Stimulated activated CD8-positive, alpha-beta memory T cell treated with anti-CD3 and anti-CD28 coated beads, Interleukin-4, amount 100 ng/mL, for 1 hour (primary cell): ENCODE measurements at places on chromosomes 5 and 9.

- no peak for DNase-seq
Observed at GRCh38 chr5:14547666-14548065, 33.9 kb upstream of the OTULINL start.

- DNase-seq, result no peak
Observed at GRCh38 chr5:178203670-178204181, 607 bp upstream of the HNRNPAB start.

- DNase-seq, result no peak
Observed at GRCh38 chr5:140162275-140162674, 12.7 kb upstream of the CYSTM1 start.

GRCh38 chr9:19479874-19480273, 71.1 kb downstream of the ACER2 start:
- no peak for DNase-seq

- no peak for DNase-seq
Observed at GRCh38 chr5:137312011-137312410, 187.1 kb downstream of the SPOCK1 start.

GRCh38 chr5:96973532-96974401, 37.9 kb downstream of the LNPEP start:
- DNase-seq, result no peak

DNA sequence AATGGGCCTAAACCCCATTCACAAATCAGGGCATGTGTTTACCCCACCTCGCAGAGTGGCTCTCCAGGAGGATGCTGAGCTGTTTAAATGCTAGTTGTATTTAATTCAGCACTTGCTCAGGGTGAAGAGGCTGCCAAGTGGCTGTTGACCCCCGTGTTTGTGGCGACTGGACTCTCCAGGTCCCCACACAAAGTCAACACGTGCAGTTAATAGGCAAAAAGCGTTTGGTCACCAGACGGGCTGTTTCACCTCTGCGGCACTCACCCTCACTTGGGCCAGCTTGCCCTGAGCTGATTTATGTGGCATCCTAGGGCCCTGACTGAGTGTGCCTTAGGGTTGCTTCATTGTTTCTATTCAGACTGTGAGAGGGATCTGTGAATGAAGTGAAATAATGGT, 152.3 kb downstream of the GAS1 start:
- no peak for DNase-seq

DNA sequence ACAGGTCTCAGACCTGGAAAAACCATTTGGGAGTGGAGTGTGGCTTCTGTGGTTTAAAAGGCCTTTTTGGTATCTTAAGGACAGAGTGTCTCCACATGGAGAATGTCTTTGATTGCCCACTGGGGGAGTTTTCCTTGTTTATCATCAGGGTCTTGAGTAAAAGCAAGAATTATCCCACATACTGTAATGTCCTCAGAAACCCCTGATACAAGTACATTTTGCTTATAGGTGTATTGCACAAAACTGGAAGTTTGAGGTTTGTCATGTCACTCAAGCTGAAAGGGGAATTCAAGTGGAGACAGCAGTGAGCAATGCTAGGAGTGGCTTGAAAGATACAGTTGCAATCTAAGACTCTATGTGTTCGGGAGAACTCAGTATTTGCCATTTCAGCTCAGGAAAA, 62.7 kb upstream of the GRAMD2B start:
- DNase-seq, result no peak

DNA sequence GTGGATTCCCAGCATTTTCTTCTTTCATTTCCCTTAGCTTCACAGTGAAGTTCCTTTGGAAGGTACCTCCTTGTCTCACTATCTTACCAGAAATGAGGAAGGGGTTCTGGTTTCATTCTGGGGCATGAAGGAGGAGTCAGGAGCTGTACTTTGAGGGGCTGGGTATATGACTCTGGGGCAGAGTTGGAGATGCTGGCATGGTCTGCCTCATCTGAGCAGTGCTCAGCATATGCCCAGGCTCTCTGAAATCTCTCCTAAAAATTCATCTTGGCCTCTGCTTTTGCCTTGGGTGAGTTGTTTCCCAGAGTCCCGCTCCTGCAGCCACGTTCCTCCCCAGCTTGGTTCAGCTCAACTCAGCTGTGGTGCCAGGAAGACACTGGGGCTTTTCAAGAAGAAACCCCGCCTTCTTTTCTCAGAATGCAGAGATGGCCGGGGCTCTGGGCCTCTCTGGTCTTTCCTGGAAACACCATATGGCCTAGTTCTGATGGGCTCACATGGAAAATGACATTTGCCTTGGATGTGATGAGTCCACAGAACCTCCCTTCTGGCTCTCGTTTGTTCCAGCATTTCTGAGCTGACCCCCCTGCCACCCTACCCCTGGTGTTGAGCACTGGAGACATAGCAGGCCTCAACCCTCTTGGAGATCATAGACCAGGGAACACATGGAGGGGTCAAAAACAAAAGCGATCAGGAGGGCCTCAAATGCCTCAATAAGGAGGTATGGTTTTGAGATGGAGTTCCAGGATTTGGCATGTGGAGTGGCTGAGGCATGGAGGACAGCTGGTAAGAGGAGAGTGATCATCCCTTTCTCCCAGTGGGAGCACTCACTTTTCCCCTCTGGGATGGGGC, 12.0 kb upstream of the TGFBR1 start:
- DNase-seq, result no peak

DNA sequence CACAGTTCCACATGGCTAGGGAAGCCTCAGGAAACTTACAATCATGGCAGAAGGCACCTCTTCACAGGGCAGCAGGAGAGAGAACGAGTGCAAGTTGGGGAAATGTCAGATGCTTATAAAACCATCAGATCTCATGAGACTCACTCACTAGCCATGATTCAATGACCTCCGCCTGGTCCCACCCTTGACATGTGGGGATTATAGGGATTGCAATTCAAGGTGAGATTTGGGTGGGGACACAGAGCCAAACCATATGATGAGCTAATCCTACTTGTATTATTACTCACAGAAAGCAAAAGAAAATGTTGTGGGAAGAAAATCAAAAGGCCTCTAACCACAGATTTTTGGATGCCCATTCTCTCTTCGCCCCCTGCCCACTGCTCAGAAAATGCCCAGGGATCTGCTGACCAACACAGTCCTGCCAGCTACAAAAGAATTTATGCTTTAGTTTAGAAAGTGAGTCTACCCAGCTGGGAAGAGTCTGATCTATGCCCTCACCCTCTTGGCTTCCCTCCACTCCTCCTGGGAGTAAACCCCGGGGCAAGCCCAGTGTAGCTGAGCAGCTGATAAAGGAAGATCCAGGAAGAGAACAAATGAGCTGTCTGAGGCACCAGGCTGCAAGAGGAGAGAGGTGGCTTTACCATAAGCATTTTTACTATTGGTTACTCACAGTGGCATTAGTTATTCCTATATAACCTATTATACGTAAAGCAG, 53.1 kb downstream of the RNF130 start:
- DNase-seq, result no peak

DNA sequence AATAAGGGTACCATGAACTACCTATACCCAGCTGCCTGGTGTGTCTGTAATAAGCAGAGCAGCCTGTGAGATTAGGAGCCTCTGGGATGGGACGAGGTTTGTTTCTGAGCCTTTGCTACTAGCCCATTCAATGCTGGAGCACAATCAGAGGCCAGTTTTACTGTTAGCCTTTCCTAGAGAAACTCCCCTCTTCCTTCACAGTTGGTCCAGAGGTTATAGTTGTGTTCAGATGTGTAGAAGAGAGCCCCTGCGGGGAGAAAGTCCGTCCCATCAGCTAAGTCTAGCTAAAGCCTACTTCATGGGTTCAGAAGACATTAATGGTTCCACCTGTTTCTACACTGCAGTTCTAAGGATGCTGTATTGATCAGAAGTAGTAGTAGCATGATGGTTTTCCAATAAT, 16.8 kb downstream of the NUP214 start:
- no peak for DNase-seq

DNA sequence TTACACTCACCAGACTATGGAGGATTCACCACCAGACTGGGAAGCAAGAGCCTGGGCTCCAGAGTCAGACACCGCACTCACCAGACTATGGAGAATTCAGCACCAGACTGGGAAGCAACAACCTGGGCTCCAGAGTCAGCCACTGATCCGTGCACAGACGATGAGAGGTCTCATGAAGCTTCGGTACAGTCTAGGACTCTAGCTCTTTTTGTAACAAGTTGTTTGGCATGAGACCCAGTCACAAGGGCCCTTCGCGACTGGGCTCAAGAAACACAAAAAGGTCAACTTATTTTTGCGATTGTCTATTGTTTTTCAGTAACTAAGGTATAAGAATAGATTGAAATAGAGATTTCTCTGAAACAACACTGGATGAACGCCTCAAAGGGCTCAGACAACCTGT, 192.7 kb upstream of the ADAMTSL1 start:
- DNase-seq, result no peak

- no peak for DNase-seq
Observed at GRCh38 chr9:121628401-121628800, 23.0 kb upstream of the DAB2IP start.

- no peak for DNase-seq
Observed at GRCh38 chr9:114119242-114120191, 20.4 kb upstream of the KIF12 start.

DNA sequence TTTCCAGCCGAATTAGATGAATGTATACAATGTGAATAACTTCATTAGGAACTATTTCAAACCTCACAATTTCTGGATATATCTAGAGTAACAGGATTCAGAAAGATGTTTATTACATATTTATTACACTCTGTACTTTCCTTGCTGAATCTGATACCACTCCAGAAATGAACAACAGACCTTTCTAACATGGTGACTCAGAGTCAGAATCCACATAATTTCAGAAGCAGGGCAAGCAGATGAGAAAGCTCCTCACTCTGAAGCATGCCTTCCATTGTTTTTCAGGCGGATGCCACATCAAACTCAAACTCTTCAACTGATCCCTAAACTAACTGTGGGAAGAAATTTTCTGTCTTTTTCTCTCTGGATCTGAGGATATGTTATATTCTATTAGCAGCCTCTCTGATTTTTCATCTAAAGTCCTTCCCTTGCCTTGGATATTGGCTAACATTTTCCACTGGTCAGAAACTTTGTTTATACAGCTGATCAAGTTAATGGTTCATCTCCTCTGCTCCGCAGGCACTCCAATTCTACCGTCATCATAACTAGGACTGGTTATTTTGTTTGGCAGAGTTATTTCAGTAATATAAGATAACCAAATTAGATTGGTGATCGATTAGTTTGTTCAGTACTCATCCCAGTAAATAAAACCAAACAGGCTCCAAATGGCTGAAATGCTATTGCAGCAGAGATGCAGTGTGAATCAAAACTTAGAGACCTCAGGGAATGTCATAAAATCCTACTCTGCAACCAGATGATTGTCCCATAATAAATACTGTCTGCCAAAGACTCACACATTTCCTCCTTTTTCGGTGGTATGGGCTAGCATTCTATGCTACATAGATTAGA, 556.0 kb downstream of the EBF1 start:
- no peak for DNase-seq

- no peak for DNase-seq
Observed at GRCh38 chr5:132825834-132826391, 4.5 kb downstream of the SHROOM1 start.

- DNase-seq, result no peak
Observed at GRCh38 chr9:121819428-121820231, 168.2 kb downstream of the DAB2IP start.

- no peak for DNase-seq
Observed at GRCh38 chr5:1538741-1539392, 15.1 kb upstream of the LPCAT1 start.

GRCh38 chr5:143636931-143637528, 174.9 kb upstream of the HMHB1 start:
- DNase-seq, result no peak

GRCh38 chr9:128072144-128073021, 4.4 kb downstream of the SLC25A25 start:
- DNase-seq, result peak; percentile 34

DNA sequence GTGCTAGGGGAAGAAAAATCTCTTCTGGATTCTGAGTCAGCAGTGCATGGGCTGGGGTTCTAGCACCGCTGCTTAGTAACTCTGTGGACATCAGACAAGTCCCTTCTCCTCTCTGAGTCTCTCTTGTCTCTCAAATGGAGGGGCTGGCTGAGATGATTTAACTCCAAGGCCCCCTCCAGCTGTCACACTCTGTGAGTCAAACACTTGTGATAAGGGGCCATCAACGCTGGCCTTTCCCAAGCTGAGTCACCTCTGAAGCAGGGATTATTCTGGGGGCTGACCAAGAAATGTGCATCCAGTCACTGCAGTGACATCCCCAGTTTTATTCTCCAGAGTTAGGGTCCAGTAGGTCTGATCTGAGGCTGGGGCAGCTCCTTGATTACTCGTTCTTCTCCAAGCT, 110.4 kb upstream of the ZNF462 start:
- DNase-seq, result no peak

DNA sequence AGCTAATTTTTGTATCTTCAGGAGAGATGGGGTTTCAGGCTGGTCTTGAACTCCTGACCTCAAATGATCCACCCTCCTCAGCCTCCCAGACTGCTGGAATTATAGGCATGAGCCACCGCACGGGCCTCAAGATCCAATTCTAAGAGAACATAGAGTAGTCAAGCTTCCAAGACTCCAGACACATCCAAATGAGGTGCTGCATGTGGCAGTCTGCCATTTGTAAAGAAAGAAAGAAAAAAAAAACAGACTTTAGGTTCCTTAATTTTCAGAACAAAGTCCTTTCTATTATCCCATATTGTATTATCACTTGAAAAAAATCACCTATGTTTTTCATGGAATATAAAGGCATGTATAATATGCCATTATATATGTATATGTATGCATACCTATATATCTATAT, 2104.5 kb downstream of the MAT2B start:
- DNase-seq, result no peak

- no peak for DNase-seq
Observed at GRCh38 chr9:113381909-113382411, 5.2 kb upstream of the HDHD3 start.

DNA sequence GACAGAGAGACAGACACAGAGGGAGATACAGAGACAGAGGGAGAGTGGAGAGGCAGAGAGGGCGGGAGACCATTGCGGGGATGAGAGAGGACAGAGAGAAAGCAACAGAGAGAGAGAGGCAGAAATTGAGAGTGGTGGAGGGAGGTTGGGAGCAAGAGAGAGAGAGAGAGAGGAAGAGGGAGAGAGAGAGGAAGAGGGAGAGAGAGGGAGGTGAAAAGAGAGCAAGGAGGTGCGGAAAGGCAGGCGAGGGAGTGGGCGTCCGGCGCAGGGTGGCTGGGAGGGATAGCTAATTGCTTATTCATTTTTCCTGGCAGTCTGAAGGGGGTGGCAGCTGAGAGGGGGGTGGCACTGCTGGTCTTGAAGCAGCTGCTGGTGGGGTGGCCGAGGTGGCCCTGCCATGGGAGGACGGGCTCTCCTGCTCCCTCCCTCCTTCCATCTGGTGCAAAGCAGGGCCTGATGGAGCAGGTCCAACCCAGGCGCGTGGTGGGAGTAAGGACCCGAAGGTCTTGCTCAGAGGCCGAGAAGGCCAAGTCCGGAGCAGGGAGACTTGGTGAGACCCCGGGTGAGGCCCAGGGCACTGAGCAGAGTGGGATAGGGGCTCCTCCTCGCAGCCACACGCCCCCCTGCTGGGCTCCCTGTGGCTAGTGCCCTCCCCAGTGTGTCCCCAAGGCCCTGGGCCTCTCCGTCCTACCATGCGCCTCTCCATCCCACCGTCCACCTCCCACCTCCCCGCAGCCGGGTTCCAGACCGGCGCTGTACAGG, 25.3 kb upstream of the RNU6ATAC start:
- no peak for DNase-seq
